Retina (tissue), 1 donor: ENCODE measurements at places on chromosomes 1 and 21.

- no peak for DNase-seq
These were observed 4.2 kb upstream of the SELP start for GRCh38 chr1:169634145-169634544.

- DNase-seq, result no peak
These were observed 68.2 kb upstream of the COL24A1 start for GRCh38 chr1:86224651-86225310.

DNA sequence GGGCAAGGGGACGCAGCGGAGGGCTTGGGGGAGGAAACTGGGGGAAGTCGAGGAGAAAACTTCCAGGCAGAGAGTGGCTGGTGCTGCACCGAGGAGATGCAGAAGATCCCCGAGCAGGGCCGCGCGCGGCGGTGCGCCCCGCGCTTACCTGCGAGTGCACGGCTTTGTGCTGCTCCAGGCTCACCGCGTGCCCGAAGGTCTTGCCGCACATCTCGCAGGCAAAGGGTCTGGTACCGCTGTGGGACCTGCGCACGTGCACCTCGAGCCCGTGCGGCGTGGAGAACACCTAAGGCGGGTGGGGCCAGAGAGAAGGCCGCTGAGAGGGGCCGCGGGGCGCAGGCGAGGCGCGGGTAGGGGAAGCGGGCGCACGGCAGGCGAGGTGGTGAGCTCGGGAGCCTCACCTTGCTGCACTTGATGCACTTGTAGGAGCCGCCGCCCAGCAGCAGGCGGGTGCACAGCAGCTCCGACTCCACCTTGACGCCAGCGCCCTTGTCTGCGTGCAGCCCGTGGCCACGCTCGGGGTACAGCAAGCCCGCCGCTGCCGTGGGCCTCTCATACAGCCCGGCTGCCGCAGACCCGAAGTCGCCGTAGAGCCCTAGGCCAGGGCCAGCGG lies 6.4 kb downstream of the GFI1 start:
- peak; percentile 65 for DNase-seq

DNA sequence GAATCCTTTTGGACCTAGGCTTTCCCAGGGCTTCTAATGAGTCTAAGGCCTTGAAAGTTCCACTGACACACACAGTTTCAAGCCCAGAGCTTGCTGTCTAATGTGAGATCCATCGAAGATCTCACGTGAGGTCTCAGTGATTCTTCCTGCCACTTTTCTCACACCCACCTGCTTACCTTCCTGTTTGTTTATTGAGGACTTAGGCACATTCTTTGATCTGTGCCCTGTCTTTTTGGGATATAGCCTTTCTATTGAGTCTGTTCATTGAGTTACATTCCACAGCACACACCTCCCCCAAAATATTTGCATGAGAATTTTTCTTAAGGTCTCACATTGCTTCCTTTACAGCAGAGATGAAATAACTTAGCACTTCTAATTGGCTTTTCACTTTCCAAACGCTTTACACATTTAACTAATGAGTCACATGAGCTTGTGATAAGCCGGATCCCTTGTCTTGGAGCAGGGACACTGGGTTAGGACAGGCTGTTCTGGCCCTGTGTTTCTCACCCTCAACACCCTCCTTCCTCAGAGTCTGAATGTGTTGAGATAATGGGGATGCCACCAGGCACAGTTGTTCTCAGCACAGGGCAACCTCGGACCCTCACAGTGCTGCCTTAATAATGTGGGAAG lies 288.3 kb downstream of the TM2D1 start:
- no peak for DNase-seq

- DNase-seq, result no peak
These were observed 124.9 kb upstream of the HMGB4 start for GRCh38 chr1:33738976-33739375.

- no peak for DNase-seq
These were observed 69.2 kb upstream of the GJA8 start for GRCh38 chr1:147833231-147833860.

DNA sequence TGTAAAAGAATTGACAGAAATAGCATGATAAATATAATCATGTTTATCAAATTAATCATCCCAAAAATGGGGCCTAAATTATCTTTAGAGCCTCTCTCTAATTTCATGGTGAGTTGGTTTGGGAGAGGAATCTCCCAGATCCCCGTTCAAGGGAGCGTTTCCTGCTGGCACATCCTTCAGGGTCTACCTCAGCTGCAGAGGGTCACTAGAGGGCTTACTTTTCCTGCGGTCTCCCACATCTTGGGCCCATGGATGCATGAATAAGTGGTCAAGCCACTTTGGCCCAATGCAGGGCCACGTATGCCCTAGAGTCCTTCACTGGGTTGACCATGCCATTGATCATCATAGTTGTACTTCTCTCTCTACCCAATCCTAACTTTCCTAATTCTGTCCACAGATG lies 164.1 kb downstream of the USP25 start:
- no peak for DNase-seq

GRCh38 chr1:67142931-67143330 lies 8.2 kb upstream of the C1orf141 start:
- no peak for DNase-seq

- DNase-seq, result no peak
These were observed 16.6 kb upstream of the SLFNL1 start for GRCh38 chr1:41038110-41038509.
